ENCODE measurements at places on chromosomes 7 and 10.

DNA sequence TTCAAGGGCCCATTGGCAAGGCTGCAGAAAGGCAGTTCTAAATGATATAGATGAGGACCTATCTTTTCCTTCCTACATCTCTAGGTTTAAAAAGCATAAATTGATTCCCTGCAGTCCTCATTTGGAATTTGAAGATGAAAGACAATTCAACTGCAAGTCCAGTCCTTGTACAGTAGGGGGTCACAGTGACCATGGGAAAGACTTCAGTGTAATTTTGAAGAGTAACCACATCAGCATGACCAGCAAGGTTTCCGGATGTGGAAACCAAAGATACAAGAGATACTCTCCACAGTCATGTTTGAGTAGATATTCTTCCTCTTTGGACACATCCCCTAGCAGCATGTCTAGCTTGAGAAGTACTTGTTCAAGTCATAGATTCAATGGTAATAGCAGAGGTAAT is 539.3 kb upstream of the TEX47 start:
- DNase-seq: no peak

DNA sequence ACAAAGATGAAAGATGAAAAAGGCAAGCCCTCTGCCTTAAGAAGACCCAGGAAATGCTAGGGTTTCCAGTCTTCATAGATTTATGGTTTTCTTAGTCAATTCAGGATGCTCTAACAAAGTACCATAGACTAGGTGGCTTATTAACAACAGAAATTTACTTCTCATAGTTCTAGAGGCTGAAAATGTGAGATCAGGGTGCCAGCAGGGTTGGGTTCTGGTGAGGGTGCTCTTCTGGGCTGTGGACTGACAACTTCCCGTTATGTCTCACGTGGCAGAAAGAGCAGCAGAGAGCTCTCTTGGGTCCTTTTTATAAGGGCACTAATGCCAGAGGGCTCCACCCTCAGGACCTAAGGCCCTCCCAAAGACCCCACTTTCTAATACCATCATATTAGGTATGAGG is 23.7 kb downstream of the ELMO1 start:
- no peak for DNase-seq

DNA sequence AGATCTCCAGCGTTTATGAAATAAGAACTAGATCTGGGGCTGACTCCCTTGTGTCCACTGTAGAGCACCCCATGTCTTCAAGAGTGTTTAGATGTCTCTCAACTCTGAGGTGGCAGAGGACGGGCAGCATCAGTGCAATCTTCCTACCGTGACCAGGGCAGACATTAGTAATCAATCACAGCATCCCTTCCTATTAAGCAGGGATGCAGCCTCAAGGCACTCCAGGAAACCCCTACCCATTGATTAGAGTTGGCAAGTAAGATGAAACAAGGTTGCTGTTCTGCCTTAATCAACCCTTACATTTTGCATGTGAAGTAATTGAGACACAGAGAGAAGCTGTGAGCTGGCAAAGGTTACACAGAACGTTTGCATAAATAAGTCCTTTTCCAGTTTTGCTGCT is 283.7 kb upstream of the ZMIZ1 start:
- DNase-seq: no peak

DNA sequence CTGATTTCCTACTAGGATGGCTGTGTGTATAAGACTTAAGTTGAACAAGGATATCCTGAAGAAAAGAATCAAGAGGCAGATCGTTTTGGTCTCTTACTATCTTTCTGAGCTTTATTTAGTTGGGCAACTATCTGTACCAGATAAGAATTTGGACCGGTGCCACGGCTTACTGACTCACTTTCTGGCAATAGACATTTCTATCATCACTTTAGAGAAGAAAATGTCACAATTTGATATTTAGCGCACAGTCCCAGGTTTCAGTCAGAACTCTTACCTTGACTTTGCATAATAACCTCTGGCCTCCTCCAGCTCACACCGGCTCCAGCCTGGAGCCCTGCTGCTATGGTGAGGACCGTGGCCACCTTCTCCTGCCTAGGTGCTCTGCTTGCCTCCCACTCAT is 218.2 kb upstream of the MDFIC start:
- no peak for DNase-seq

DNA sequence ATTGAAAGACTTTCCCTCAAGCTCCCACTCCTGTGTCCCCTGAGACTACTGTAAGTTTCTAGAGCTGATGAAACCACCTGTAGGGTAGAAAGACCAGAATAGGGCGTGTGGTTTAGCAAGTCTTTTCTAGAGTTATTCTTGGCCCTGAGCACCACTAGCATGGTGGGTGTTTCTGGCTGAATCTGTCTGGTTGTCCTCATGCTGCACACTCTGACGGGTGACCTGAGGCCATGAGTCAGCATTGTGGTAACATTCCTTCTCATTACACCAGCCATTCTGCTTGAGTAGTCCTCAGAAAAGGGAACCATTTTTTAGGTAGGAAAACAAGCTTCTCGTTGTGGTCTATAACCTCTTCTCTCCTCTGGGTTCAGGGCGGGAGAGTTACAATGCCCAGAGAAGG is 250.3 kb downstream of the SNX13 start:
- no peak for DNase-seq

All from effector memory CD8-positive, alpha-beta T cell (primary cell).